ENCODE measurements at places on chromosomes 1 and 21. TPM values are rescaled to one million over a fixed set of nuclear protein-coding genes. Genes with fewer than 3 reads are reported as not detected.

TFF3 gene
- 0.93 TPM for total RNA-seq

PAPPA2 gene
- not detected for total RNA-seq

LMOD1 gene
- 0.12 TPM for total RNA-seq

CASQ1 gene
- total RNA-seq = not detected

NCAM2 gene
- 1.4 TPM for total RNA-seq

PTPRC gene
- not detected for total RNA-seq

MCOLN2 gene
- total RNA-seq = not detected

KPRP gene
- total RNA-seq = not detected

HPCA gene
- total RNA-seq = not detected

BSND gene
- not detected for total RNA-seq

CCDC181 gene
- 0.78 TPM for total RNA-seq

SDHB gene
- 90.3 TPM for total RNA-seq

F5 gene
- total RNA-seq = not detected

UBIAD1 gene
- 12.7 TPM for total RNA-seq

FBXO28 gene
- 35.4 TPM for total RNA-seq

EDN2 gene
- total RNA-seq = not detected

VHLL gene
- total RNA-seq = 0.73 TPM

GJA5 gene
- 0.55 TPM for total RNA-seq

SLC5A3 gene
- total RNA-seq = 8.0 TPM

ZMYM1 gene
- 20.7 TPM for total RNA-seq

CELA2B gene
- not detected for total RNA-seq

NBPF6 gene
- total RNA-seq = not detected

CD84 gene
- total RNA-seq = not detected

ROR1 gene
- 10.9 TPM for total RNA-seq

LRRC38 gene
- total RNA-seq = not detected

RASAL2 gene
- total RNA-seq = 19.6 TPM

WDTC1 gene
- 27.6 TPM for total RNA-seq

CDC14A gene
- total RNA-seq = 13.9 TPM

VCAM1 gene
- total RNA-seq = 1.7 TPM

NKAIN1 gene
- total RNA-seq = 0.40 TPM

FAM177B gene
- total RNA-seq = not detected

NADK gene
- 76.1 TPM for total RNA-seq

FCRL5 gene
- not detected for total RNA-seq

CCDC27 gene
- total RNA-seq = not detected
